ENCODE measurements at places on chromosomes 6 and 20. TPM values are rescaled to one million over a fixed set of nuclear protein-coding genes. Genes with fewer than 3 reads are reported as not detected.

DNA sequence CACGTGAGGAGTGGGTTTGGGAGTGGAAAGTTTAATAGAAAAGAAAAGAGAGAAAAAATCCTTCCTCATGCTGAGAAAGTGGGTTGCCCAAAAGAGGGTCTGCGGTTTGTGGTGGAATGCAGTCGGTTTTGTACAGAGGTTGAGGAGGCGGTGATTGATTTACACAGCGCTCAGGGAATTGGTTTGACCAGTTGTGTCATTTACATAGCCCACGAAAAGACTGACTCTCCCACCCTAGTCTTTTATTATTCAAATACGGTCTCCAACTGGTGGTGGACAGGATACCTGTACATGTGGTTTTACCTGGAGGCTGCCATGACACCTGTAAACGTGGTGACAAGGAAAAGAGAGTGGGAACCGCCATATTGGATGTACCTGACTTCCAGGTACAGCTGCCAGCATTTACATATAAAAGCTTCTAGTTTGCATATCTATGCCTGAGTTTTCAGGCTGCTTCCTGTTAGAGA lies 42.1 kb downstream of the HLA-DPB1 start:
- DNase-seq: no peak

DNA sequence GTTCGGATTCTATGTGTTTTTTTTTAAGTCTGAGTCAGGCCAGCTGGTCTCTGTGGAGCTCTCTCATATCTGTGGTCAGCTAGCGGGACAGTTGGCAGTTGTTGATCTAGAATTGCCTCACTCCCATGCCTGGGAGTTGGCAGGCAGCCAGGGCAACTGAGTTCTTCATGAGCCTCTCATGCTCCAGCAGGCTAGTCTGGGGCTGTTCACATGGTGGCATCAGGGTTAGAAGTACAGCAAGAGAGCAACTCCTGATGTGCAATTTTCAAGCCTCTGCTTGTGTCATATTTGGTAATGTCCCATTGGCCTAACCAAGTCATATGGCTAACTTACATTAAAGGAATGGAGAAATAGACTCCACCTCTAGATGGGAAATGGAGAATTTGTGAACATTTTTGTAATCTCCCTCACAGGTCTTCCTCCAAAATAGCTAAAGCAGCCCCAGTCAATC lies 6.7 kb upstream of the IFT52 start:
- peak; percentile 33 for DNase-seq

GRCh38 chr6:75098709-75099108 lies 107.1 kb downstream of the COL12A1 start:
- peak; percentile 88 for DNase-seq

DNA sequence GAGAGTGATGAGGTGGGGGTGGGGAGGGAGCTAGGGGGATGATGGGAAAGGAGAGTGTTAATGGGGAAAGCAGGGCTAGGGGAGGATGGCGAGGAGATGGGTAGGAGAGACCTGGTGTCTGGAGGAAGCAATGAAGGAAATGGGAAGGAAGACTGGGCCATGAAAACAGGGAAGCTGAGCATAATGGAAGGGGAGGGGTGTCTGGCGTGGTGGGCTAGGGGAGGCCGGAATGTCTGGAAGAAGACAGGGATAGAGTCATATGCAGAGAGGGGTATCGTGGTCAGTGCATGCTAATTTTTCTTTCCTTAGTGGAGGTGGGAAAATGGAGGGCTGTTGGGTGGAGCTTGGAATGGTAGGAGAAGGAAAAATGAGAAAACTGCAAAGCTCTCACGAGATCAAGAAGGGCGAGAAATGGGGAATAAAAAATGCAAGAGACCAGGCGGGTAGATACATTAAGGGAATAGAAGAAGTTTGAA lies 423 bp downstream of the KLHDC3 start:
- no peak for DNase-seq

Gene TRIM10
- total RNA-seq: not detected

GRCh38 chr20:13022401-13023155 lies 13.8 kb downstream of the SPTLC3 start:
- DNase-seq: no peak
